Astrocyte of the spinal cord (primary cell): ENCODE measurements at places on chromosomes 12 and 14.

- peak; percentile 14 for DNase-seq
These were observed 158.4 kb downstream of the C12orf50 start for GRCh38 chr12:87870493-87871460.

GRCh38 chr12:99232324-99232723 lies 415.2 kb upstream of the GARIN6 start:
- no peak for DNase-seq

GRCh38 chr12:118358612-118359540 lies 13.8 kb downstream of the TAOK3 start:
- DNase-seq: no peak

- peak; percentile 33 for DNase-seq
These were observed 46.7 kb upstream of the FICD start for GRCh38 chr12:108468196-108468968.

GRCh38 chr14:37625597-37626595 lies 30.5 kb downstream of the TTC6 start:
- DNase-seq: peak; percentile 53

DNA sequence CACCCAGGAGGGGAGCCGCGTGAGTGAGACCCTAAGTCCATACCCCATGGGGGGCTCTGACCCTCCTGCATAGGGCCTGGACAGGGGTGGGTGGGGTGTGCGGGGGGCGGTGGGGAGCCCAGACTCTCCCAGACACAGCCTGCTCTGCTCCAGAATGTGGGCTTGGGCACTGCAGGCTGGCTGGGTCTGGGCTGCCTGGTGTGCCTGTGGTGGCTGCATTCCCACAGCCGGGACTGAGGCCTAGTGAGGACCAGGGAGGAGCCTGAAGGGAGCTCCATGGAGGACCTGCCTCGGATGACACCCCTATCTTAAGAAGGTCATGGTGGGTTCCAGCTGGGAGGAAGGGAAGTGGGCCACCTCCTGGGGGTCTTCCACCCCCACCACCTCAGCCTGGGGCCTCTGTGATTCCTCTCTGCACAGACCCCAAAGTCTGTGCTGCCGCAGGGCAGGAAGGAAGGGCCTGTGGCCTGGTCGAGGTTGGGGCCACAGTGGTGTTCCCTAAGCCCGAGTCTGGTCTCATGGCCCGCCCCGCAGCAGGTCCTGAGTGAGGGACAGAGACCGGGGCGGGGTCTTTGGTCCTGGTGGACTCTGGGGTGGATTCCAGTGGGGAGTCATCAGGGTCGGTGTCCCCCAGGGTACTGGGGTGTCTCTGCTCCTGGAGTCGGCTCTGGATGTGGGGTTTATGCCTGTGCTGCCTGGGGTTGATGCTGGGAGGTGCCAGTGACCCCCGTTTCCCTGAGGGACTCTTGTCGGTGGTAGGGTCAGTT lies 392.3 kb downstream of the TMEM121 start:
- no peak for DNase-seq
